ENCODE measurements at places on chromosomes 5 and 9. TPM values are rescaled to one million over a fixed set of nuclear protein-coding genes. Genes with fewer than 3 reads are reported as not detected.
A peak's percentile ranks its signal among the peaks of the same experiment; 100 is the strongest.

DNA sequence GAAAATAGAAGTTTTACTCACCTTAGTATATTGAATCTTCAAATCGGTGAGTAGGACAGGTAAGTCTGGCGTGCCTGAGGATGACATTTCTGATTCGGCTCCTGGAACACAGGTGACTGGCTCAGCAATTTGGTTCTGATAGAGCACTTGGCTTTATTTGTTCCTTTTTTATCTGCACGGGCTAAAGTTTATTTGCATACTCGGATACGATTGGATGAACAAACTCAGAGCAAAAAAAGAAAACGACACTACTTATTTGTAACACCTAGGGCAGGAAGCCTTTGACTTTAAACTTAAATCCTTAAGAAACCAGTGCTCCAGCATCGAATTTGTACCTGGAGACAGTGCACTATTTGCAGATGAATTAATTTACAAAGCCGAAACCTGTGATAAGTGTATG is at the start of gene ALDH1A1:
ALDH1A1 (minus strand) TSS at position 140 of the 400 bp plus-strand sequence; CDS start at position 87, 53 bp downstream.
- peak; percentile 47 for DNase-seq

- DNase-seq: no peak
Observed at GRCh38 chr9:120775859-120776258, 17.4 kb downstream of the FBXW2 start.

DNA sequence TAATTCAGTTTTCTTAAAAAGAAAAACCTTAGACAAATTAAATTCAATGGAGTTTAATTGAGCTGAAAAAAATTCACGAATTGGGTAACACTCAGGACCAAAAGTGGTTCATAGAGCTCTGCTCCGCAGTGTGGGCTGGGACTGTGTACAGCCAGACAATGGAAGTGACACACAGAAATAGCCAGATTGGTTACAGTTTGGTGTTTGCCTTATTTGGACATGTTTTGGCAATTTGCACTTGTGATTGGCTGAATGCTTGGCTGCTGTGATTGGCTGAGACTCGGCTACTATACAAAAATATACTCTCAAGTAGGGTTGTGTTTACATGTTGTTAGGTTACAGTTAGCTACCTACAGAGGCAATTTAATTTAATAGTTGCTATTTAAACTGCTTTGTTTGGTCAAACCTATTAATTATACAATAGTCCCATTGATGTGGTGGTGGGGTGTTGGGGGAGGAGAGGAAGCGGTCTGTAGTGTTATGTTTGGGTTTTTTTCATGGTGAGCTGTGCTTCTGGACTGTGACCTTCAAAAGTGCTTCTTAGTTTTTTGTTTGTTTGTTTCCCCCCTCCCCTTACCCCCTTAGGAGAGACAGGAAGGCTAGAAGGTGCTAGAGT is 95.2 kb downstream of the CNTLN start:
- DNase-seq: no peak

The HTR1A gene
- total RNA-seq: not detected

DNA sequence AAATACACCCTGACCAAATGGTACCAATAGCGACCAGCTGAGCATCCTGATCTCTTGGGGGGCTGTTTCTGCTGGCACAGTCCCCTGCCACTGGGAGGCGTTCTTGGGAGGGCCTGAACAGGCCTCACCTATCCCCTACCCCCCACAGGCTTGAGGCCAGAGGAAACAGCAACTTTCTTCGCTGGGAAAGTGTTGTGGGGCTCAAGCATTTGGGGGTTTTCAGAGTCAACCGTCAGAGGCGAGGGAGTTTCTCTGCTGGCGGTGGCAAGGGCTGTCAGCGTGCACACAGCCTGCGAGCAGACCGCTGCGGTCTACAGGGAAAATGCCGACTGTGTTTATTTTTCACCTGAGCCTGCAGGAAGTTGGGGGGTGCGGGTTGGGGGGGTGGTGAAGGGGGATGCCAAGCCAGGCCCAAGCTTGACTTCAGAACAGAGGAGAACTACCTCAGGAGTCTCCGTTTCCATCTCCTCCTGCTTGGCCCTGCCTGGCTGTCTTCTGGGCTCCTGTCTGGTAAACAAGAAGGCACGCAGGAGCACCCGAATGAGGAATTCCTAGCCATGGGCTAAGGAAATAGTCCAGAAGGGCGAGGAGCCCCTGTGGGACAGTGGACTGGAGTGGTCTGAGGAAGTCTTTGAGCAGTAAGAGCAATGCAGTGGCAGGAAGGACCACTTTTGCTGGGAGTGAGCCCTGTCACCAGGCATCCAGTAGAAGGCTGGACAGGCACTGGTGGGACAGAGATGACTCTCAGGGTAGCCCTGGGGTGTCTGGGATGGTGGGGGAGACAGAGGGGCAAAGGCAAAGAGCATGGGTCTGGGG is 18.1 kb downstream of the TCF7 start:
- DNase-seq: no peak

DNA sequence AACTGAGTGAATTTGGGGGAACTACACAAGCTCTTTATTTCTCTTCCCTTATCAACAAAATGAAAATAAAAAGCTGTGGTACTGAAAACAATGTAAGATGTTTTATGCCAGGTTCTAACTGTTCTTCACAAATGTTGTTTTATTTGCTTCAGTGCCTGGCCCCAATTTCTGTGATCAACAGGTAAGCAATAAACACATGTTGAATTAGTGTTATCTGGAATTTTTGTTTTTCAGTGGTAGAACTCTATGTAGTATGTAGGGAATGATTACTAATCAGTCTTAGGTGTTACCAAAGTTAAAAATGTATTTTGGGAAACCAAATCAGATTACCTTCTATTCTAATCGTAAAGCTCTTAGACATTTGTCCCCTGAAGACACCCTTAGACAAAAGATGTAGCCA is 7.5 kb upstream of the DPYSL3 start:
- no peak for DNase-seq

GRCh38 chr5:2201011-2201410 is 318.3 kb upstream of the IRX4 start:
- DNase-seq: no peak

- DNase-seq: no peak
Observed at GRCh38 chr5:89996890-89997289, 412.7 kb downstream of the CETN3 start.

- DNase-seq: no peak
Observed at GRCh38 chr9:13614060-13614459, 334.6 kb upstream of the MPDZ start.

GRCh38 chr5:82644766-82645165 is 366.6 kb upstream of the RPS23 start:
- DNase-seq: no peak

The FBXW2 gene
- 55.7 TPM for total RNA-seq

The SLU7 gene
- 84.8 TPM for total RNA-seq

The TLX3 gene
- not detected for total RNA-seq

The LCN1 gene
- total RNA-seq: not detected

- DNase-seq: peak; percentile 66
Observed at GRCh38 chr5:56342616-56343015, 109.5 kb upstream of the ANKRD55 start.

- no peak for DNase-seq
Observed at GRCh38 chr5:126471875-126472537, 48.8 kb downstream of the GRAMD2B start.

DNA sequence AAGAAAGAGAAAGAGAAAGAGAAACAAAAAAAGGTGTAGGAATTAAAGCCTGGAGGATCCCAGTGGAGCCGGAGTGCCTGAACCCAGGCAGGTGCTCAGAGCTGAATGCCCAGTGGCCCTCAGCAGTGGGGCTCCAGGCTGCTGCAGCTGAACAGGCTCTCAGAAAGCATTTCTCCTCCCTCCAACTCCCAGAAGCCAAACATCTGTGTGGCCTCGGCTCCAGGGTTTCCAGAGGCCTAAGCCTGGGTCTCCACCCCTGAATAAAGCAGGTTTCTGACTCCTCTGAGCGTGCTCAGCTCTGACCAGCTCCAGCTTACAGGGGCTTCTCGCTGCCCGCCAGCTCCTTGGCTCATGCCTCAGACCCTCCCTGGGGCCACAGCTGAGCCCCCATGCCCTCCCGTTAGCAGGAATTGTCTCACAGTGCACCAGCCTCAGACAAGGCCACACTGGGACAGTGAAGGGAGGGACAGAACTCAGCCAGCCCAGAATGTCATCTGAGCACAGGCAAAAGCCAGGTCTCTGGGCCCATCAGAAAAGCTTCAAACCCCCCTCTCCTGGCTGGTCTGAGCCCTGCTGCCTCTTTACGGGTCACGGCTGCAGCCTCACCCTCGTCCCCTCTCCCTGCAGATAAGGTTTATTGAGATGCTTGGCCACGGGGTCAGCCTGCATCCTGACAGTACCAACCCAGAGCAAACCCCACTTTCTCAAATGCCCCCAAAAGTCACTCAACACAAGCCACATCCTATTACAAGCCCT is 114.4 kb upstream of the PPP1R26 start:
- DNase-seq: no peak

GRCh38 chr5:149961957-149962409 is 1.4 kb downstream of the SLC26A2 start:
- peak; percentile 79 for DNase-seq
